Natural killer cell (primary cell): ENCODE measurements at places on chromosomes 3 and 15. TPM values are rescaled to one million over a fixed set of nuclear protein-coding genes. Genes with fewer than 3 reads are reported as not detected.

DNA sequence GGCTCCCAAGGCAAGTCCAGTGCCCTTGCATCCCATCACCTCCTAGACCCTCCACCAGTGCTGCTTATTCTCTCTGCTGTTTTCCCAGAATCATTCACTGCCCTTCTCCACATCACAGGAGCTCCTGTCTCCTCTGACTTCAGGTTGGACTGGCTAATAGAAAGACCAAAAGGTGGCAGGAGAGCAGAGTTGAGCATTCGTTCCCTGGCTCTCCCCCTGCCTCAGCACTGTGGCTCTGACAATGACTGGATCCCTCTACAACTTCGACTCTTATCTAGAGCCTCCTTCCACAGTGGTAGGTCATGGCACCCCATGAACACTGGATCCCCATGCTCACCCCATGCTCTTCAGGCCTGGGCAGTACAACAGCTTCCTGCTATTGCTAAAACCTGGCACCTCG is 243.6 kb downstream of the LRRN1 start:
- no peak overlapping the region for H3K27ac ChIP-seq
- DNase-seq: no peak
- no peaks in the 10 kb centered on the region for H3K4me1 ChIP-seq

DNA sequence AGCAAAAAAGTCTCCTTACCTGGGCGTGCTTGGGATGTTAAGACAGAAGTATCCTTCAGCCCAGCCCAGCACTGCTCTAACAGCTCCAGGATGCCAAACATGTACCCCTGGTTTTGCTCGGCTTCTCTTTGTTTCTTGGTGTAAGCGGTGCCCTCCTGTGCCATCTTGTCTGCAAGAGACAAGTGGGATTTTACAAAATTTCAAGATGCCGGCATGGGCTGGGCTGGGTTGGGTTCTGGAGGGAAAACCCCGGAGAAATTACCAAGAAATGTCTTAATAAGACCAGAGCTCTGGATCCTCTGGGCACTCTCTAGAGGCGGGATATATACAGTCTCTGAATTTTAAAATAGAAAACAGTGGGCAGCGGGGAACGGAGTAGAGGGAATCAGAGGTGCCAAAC is 4.6 kb upstream of the SOX14 start:
- DNase-seq: no peak
- H3K27me3 ChIP-seq: peaks cover 6% of the 10 kb centered on the region
- H3K4me1 ChIP-seq: no peaks in the 10 kb centered on the region
- H3K27ac ChIP-seq: no peak overlapping the region
- H3K4me3 ChIP-seq: no peak overlapping the region

GRCh38 chr3:56980243-56980642 is 80.2 kb upstream of the SPATA12 start:
- H3K36me3 ChIP-seq: no peaks in the 10 kb centered on the region
- no peaks in the 10 kb centered on the region for H3K4me1 ChIP-seq
- H3K27ac ChIP-seq: no peak overlapping the region

DNA sequence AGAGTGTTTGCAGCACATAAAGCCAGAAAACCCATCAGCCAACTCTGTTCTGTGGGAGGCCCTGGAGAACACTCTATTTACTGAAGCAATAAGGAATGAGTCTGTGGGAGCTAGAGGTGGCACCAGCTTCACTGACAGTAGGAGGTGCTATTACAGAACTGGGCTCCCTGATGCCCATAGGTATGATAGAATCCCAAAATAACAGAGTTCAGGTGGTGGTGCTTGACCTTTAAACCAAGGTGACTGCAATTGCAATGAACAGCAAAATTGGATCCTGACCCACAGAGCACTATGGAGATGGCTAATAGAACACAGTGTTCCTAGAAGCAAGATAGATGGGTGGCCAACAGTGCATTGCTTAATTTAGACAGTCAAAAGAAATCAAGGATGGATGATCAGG is 95.4 kb upstream of the RNU6-1 start:
- no peak overlapping the region for H3K27ac ChIP-seq
- H3K4me3 ChIP-seq: no peak overlapping the region
- DNase-seq: no peak
- no peaks in the 10 kb centered on the region for H3K27me3 ChIP-seq
- no peaks in the 10 kb centered on the region for H3K4me1 ChIP-seq
- no peaks in the 10 kb centered on the region for H3K36me3 ChIP-seq

- H3K27me3 ChIP-seq: peaks cover 6% of the 10 kb centered on the region
- H3K36me3 ChIP-seq: no peaks in the 10 kb centered on the region
- no peak for DNase-seq
- H3K27ac ChIP-seq: no peak overlapping the region
These were observed 2.4 kb upstream of the DCBLD2 start for GRCh38 chr3:98903705-98904481.

DNA sequence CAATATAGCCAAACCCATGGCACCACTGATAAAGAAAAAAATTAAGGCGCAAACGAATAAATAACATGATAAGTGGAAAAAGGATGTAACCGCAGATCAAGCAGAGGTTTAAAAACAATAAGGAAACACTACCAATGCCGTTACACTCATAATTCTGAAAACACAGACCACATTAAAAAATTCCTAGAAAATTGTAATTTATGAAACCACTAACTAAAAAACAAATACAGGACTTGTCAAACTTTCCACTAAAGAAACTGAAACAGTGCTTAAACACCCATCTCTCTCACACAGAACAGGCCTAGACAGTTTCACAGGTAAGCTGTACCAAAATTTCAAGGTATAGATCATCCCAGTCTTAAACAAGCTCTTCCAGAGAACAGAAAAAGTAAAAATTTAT is 28.4 kb downstream of the PCSK6 start:
- no peaks in the 10 kb centered on the region for H3K4me1 ChIP-seq
- H3K27me3 ChIP-seq: no peaks in the 10 kb centered on the region
- no peak for DNase-seq
- H3K27ac ChIP-seq: no peak overlapping the region

The GPR149 gene
- total RNA-seq: not detected

- no peak overlapping the region for H3K27ac ChIP-seq
- no peak for DNase-seq
- H3K4me3 ChIP-seq: no peak overlapping the region
- H3K27me3 ChIP-seq: no peaks in the 10 kb centered on the region
- H3K36me3 ChIP-seq: no peaks in the 10 kb centered on the region
These were observed 289.5 kb downstream of the GABRG3 start for GRCh38 chr15:27260523-27260922.

The FILIP1L gene
- total RNA-seq: not detected

DNA sequence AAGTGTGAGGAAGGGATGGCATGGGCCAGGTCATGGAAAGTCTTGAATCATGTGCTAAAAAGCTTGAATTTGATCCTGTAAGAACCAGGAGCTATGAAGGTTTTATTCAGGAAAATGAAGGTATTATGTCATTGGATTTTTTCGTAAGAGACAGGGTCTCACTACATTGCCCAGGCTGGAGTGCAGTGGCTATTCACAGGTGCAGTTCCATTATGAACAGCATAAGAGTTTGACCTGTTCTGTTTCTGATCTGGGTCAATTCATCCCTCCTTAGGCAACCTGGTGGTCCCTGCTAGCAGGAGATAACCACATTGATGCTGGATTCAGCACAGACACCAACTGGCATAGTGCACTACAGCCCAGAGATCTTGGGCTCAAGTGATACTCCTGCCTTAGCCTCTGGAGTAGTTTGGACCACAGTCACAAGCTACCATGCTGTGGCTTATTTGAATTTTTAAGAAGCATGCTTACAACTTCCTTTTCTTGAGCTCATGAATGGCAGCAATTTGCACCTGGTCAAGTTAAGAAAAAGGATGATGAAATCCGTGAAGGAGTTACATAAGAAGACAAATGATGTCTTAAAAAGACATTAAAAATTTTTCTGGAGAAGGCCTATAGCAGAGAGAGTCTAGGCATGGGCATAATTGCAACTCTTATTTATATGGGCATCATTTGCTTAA is 79.1 kb downstream of the CADPS start:
- no peaks in the 10 kb centered on the region for H3K4me1 ChIP-seq
- H3K27ac ChIP-seq: no peak overlapping the region
- H3K36me3 ChIP-seq: no peaks in the 10 kb centered on the region
- no peak overlapping the region for H3K4me3 ChIP-seq

GRCh38 chr3:41102053-41102556 is 97.2 kb upstream of the CTNNB1 start:
- no peaks in the 10 kb centered on the region for H3K36me3 ChIP-seq
- H3K27ac ChIP-seq: no peak overlapping the region
- no peaks in the 10 kb centered on the region for H3K27me3 ChIP-seq
- no peak for DNase-seq

DNA sequence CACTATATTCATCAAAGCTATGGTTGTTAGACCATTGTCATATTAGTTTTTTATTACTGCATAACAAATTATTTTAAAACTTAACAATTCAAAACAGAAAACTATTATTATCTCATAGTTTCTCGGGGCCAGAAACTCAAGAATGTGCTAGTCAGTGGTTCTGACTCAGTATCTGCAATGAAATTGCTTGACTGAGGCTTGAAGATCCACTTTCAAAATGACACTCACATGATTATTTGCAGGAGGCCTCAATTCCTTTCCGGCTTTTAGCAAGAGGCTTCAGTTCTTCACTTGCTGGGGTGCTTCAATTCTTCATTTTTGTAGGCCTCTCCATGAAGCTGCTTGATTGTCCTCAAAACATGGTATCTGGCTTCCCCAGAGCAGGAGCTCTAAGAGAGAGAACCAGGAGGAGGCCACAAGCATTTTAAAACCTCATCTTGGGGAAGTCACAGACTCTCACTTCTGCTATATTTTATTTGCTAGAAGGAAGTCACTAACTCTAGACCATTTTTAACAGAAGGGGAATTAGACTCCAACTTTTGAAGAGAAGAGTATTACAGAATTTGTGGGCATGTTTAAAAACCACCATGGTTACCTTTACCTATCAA is 383.7 kb downstream of the MFSD1 start:
- no peaks in the 10 kb centered on the region for H3K36me3 ChIP-seq
- no peaks in the 10 kb centered on the region for H3K4me1 ChIP-seq
- no peak overlapping the region for H3K4me3 ChIP-seq
- no peak overlapping the region for H3K27ac ChIP-seq
- no peaks in the 10 kb centered on the region for H3K27me3 ChIP-seq
- no peak for DNase-seq

DNA sequence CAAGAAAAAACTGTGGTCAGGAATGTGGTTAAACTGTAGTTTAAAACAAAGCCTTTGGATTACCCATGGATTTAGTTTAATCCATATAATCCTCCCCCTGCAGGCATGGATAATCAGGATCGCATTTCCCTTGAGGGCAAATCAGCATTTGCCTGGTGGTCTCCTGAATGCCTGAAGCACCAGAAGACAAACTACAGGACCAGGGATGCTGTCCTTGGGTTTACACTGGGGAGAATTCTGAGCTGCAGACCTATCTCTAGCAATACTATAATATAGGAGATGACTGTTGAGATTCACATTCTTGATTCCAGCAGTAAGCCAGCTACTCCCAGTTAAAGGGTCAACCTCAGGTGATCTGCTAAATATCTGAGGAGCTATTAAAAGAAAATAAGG is 10.6 kb downstream of the PIK3CB start:
- H3K36me3 ChIP-seq: no peaks in the 10 kb centered on the region
- H3K27me3 ChIP-seq: no peaks in the 10 kb centered on the region
- H3K27ac ChIP-seq: no peak overlapping the region
- H3K4me3 ChIP-seq: no peak overlapping the region
- no peaks in the 10 kb centered on the region for H3K4me1 ChIP-seq
- DNase-seq: no peak

DNA sequence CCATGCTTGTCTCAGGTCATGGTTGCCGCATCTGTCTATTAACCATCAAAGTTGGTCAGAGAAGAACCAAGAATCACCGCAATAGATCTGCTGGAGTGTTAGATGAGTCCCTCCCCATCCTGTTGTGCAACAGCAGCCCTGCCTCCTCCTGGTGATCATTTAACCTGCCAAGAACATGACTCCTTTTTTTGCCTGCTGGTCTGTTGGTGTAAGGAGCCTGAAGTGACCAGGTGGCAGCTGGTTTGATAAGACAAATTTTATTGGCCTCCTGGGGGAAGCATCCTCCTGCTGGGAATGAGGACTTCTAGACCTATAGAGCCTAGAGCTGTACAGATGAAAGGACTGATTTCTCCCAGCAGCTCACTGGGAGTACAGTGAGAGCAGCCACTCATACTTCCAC is 43.5 kb upstream of the RAF1 start:
- H3K4me3 ChIP-seq: no peak overlapping the region
- DNase-seq: no peak
- H3K27ac ChIP-seq: no peak overlapping the region
- no peaks in the 10 kb centered on the region for H3K36me3 ChIP-seq

DNA sequence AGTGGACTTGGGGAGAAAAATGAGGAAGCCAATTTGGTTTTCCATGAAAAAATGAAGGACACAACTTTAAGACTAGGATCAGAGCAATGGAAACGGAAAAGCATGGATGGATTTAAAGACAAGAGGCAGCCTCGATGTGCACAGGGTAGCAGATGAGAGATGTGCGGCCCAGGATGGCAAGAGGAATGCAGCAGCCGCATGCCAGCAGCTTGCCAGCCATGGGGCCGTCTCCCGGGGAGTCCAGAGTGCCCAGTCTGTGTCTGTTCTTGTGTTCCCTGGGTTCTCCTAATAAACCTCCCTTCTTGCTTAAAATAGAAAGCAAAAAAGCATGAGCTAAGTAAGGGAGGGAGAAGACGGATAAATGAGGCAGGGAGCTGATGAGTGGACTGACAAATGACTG is 68.0 kb upstream of the IQSEC1 start:
- no peaks in the 10 kb centered on the region for H3K27me3 ChIP-seq
- H3K4me3 ChIP-seq: no peak overlapping the region
- H3K4me1 ChIP-seq: no peaks in the 10 kb centered on the region
- no peak for DNase-seq

DNA sequence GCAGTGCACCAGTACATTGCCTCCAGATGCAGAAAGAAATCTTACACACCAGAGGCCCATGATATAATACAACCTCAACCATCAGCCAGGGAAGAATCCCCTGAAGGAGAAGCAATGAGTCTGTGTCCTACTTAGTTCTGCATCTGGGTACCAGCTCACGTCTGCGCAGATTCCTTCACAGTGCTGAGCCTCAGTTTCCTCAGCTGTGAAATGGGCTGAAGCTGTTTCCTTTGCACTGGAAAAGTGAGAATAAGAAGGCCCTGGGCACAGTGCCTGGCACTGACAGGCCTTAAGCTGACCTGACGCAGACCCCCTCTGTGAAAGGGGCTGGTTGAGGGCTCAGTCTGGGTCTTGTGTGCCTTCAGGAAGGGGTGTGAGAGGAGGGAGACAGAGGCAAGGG is 20.7 kb downstream of the ATP2B2 start:
- H3K36me3 ChIP-seq: no peaks in the 10 kb centered on the region
- H3K4me3 ChIP-seq: no peak overlapping the region
- no peaks in the 10 kb centered on the region for H3K4me1 ChIP-seq
- DNase-seq: no peak
- H3K27me3 ChIP-seq: no peaks in the 10 kb centered on the region

- peaks cover 11% of the 10 kb centered on the region for H3K4me1 ChIP-seq
- no peak overlapping the region for H3K27ac ChIP-seq
These were observed 851 bp upstream of the DCBLD2 start for GRCh38 chr3:98902351-98902740.
